Stimulated activated CD8-positive, alpha-beta memory T cell treated with anti-CD3 and anti-CD28 coated beads, Interleukin-2, amount 100 ng/mL, for 1 hour (primary cell): ENCODE measurements at places on chromosomes 12 and 14.

- DNase-seq, result no peak
These were observed 53.8 kb downstream of the SLC35F4 start for GRCh38 chr14:57811998-57812546.

DNA sequence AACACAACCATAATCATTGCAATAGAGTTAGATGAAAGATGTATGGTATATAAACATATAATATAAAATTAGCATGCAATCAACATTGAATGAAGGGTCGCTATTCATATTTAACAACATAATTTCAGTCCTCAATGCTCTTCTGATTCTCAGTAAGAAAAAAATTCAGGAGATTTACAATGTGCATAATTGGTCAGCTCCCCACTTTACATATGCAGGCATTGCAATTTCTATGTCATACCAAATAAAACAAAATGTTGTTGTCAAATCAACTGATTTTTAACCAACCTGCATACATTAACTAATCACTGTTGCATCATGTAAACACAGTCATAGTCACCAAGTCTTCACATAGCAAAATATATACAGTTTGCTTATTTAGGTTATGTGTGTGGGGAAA lies 5.2 kb upstream of the SLCO1A2 start:
- no peak for DNase-seq

DNA sequence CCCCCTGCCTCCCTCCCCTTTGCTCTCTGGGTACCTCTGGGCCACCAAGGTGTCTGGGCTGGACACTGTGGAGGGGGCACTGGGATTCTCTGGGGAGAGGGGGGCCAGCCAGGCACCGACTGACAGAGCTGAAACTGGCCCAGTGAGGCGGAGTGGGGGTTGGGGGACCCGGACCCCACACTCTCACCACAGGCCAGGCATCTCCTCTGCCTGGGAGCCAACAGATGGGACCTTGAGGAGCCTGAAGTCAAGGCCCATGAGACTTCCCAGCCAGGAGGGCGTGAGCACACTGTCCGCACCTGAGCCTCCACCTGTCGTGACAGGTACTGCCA lies 39.8 kb upstream of the PPP1R13B start:
- no peak for DNase-seq

GRCh38 chr12:103455020-103455763 lies 40.6 kb downstream of the C12orf42 start:
- DNase-seq, result no peak

- no peak for DNase-seq
These were observed 43.7 kb upstream of the ELK3 start for GRCh38 chr12:96150442-96150841.

DNA sequence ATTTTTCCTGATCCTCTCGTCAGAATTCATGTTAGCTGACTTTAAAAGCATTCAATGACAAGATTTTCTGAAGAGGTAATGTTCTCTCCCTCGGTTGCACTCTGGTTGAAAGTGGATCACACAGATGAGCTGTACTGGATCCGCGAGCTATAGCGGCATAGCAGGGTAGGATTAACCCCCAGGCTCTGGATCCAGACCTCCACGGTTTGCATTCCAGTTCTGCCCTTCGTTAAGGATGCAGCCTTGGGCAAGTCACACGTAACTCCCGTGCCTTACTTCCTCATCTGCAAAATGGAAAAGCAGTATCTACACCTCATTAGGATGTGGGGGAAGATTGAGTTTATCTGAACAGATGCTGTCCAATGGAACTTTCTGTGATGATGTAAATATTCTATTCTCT lies 13.8 kb downstream of the CCDC92 start:
- no peak for DNase-seq

DNA sequence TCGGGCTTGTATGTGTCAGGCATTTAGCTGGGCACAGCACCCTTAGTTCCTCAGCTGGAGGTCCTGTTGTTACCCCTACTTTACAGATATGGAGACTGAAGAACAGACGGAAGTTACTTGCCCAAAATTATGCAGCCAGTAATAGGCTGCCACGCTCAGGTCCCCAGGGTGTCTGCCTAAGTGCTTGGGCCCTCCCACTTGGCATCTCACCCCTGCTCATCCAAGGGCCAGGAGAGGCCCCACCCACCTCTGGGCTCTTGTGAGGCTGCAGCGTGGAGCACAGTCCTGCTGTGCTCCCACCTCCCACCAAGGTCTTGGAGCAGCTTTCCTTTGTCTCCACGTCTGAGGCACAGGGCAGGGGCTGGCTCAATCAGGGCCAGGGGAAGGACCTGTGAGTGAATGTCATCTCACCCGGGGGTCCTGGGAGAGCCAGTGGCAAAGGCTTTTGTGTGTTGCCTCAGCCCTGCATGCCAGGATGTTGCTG lies 64.6 kb downstream of the BEGAIN start:
- DNase-seq, result no peak

GRCh38 chr12:120710805-120711296 lies 593 bp downstream of the UNC119B start:
- DNase-seq, result no peak

GRCh38 chr12:4943938-4944284 lies 34.2 kb downstream of the KCNA1 start:
- no peak for DNase-seq

DNA sequence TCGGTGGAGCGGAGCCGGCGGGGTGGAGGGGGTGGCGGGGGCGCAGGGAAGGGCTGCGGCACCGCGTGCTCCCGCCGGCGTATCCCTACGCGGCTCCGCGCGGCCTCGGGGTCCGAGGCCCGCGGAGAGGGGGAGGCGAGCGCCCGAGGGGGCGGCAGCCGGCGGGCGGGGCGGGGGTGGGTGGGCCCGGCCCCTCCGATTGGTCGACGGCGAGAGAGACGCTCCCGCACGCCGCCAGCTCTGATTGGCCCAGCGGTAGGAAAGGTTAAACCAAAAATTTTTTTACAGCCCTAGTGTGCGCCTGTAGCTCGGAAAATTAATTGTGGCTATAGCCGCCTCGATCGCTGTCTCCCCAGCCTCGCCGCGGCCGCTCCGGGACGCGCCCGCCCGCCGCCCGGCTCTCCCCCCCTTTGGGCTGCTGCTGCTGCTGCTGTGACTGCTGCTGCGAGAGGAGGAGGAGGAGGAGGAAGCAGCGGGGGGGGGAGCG lies at the start of gene FOXG1:
Gene FOXG1 (plus strand): TSS at position 319 of the 487 bp plus-strand sequence. CDS start 493 bp downstream, outside the sequence.
- DNase-seq, result no peak

- no peak for DNase-seq
These were observed 191.3 kb downstream of the SYT10 start for GRCh38 chr12:33248364-33248763.

GRCh38 chr14:34355584-34356263 lies 106.3 kb downstream of the SPTSSA start:
- no peak for DNase-seq

DNA sequence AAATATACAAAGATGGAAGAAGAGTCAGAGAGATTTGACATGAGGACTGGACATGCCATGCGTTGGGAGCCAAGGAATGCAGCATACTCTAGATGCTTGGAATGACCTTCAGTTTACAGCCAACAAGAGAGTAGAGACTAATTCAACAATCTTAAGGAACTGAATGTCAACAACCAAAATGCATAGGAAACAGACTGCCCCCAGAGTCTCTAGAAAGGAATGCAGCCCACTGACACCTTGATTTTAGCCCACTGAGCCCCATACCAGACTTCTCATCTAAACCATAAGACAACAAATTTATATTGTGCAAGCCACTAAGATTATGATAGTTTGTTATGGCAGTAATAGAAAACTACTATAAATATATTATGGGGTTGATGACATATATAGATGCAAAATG lies 611.2 kb downstream of the RPS29 start:
- no peak for DNase-seq

GRCh38 chr12:128609861-128610260 lies 213.9 kb downstream of the SLC15A4 start:
- no peak for DNase-seq

DNA sequence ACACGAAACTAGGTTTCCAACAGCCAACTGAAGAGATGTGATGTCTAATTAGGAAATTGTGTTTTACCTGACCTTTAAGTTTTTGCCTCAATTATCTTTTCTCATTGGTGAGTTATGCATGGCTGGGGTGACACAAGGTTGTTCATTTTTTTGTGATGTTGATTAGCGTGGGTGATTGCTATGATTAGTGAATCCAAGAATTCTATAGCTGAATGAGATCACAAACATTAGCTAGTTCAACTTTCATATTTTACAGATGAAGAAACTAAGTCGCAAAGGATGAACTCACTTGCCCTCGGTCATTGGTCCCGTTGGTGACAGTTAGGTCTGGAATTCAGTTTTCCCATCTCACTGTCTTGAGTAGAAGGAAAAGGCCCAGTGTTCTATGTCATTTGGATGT lies 32.6 kb upstream of the LMNTD1 start:
- DNase-seq, result no peak
